ENCODE measurements at places on chromosomes 1 and 21. TPM values are rescaled to one million over a fixed set of nuclear protein-coding genes. Genes with fewer than 3 reads are reported as not detected.

GRCh38 chr1:147683163-147683763 lies 12.9 kb upstream of the ACP6 start:
- no peak for DNase-seq

GRCh38 chr1:28258628-28259251 lies 578 bp upstream of the SESN2 start:
- DNase-seq: no peak

DNA sequence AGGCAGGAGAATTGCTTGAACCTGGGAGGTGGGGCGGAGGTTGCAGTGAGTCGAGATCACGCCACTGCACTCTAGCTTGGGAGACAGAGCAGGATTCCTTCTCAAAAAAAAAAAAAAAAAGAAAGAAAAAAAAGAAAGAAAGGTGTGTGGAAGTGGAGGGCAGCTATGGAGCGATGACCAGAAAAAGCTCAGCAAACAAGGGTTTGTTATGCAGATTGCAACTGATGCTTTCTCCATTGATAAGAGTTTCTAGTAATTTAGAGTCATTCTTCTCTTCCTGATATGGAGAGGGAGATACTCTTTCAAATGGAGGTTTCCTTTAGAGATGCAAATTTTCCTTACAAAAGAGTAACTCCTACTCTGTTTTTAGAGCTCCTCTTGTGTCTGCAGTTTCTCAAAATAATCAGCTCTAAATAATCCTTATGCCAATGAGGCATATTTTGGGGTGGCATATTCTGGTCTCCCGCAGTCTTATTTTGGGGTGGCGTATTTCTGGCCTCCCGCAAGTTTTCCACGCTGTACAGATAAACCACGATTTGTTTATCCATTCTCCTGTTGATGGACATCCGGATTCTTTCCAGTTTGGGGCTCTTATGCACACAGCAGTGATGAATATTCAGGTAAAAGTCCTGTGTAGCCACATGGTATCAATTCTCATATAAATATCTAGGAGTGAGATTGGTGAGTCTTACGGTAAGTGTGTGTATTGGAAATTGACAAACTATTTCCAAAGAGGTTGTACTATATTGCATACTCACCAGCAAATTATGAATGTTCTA lies 30.7 kb upstream of the RCC2 start:
- DNase-seq: no peak

DNA sequence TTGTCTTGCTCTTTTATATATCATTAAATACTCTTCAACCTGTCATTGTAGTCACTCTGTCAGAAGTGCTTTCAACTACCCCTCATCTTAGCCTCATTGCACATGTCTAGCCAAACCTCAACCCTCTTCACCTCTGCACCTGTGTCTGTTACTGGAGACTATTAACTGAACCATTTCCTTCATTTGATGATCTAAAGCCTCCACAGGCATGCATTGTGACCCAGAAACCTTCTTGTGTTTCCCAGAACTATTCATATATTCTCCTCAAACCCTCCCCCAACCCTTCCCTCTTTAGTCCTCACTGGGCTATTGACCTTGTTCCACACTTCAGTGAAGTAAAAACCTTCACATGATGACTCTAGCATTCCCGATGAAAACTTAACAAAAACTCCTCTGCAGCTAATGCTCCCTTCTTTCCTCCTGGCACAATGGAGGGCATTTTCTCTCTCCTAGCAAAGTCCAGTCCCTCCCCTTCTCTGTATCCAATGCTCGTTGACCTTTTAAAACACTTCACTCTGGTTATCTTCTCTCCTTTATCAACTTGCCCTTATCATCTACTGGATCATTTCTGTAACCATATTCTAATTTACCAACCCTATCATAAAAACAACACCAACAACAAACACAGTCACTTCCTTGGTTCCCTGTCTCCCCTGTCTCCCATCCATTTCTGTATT lies 86.1 kb downstream of the BACH1 start:
- DNase-seq: no peak

GRCh38 chr1:193806079-193807048 lies 620.0 kb upstream of the B3GALT2 start:
- DNase-seq: no peak

GRCh38 chr1:169288011-169288414 lies 79.6 kb downstream of the NME7 start:
- DNase-seq: peak; percentile 55

FOXD2 gene
- total RNA-seq: 0.27 TPM

DNA sequence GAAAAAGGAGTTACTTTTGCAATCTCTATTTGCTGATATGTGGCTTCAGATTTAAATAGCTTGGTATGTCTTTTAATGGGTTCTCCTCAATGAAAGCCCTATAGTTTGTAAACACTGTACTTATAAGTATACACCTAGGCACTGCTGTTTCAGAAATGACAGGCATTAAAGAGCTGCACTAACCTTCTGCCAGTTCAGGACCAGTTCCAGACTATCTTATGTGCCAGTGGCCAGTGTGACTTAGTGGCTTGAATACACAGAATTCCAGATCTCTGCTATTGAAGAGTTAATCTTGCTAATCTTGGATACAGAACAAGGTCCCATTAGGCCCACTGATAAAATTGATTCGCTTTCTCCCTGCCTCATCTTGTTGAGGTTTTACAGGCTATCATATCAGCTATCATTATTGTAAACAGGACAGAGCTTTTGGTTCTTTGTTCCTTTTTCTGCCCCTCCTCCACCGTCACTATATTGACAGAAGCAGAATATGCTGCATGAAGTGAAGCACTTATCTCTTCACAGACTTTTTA lies 337.5 kb downstream of the LRRIQ3 start:
- no peak for DNase-seq

DNA sequence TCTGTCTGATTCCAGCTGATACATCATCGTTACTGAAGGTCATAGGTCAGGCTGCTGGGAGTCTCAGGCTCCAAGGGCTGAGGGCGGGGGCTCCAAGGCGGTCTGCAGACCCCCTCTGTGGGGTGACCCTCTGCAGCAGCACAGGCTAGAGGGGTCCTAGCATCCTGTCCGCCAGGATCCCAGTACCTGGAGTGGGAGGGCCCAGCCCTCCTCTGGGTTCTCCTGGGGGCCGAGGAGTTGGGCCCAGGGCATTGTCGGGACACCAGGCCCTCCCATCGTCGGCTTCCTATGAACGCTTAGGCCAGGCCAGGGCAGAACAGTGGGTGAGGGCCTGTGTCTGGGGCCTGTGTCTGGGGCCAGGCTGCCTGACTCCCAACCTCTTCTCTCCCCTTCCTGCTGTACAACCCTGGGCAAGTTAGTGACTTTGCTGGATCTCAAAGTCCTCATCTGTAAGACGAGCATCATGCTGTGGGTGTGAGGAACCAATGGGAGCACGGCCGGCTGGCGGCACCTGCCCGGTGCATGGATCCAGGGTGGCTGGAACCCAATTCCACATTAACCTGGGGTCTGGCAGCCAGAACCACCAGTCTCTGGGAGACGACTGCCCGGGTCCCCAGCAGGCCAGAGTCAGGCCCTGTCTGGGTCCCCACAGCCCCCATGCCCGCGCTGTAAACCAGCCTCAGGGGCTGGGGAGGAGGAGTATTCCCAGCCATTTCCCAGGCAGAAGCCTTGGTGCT lies 56.2 kb upstream of the COL18A1 start:
- no peak for DNase-seq

DNA sequence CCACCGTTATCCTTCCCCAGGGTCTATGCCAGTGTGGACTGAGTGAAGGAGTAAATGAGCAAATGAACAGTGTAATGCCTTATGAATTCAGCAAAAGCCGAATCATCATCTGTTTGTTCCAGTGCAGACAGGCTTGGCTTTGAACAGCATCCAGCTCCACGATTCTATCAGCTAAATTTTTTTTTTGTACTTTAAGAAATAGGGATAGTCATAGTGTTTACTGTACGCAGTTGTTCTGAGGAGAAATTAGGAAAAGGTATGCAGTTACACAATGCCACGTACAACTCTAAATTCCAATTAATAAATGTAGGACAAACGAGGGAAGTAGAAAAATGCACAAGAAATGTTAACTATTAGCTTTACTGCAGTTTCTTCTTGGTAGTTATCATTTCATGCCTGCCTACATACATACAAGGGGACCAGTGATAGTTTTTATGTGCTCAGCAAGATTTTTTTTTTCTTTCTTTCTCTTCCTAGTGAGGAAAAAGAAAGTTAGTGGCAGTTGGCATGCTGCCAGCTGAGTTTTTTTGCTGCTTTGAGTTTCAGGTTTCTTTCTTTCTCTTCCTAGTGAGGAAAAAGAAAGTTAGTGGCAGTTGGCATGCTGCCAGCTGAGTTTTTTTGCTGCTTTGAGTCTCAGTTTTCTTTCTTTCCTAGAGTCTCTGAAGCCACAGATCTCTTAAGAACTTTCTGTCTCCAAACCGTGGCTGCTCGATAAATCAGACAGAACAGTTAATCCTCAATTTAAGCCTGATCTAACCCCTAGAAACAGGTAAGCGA lies at the start of gene IFI44L:
Gene IFI44L (plus strand): TSS at position 646 of the 777 bp plus-strand sequence. CDS start 7,468 bp downstream, outside the sequence.
- DNase-seq: peak; percentile 64

ENAH gene
- total RNA-seq: 135 TPM

DNA sequence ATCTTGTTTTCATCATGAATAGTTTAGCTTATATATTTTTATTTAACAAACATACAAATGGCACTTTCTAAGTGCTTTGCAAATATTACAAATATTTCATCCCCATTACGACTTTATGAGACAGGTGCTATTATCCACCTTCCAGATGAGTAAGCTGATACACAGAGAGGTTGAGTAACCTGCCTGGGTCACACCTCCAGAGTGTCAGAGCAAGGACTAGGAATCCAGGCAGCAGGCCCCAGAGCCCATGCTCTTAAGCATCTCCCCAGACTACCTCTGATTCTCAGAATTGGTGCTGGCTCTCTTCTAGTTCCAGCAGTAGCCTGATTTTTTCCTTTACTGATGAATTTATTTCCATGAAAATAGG lies 40.0 kb downstream of the EPHB2 start:
- DNase-seq: no peak

GRCh38 chr1:113993072-113993471 lies 13.8 kb downstream of the OLFML3 start:
- DNase-seq: no peak

GRCh38 chr1:53305650-53306049 lies 22.2 kb downstream of the LRP8 start:
- DNase-seq: no peak

FAM72C gene
- 3.9 TPM for total RNA-seq

RHOU gene
- 0.31 TPM for total RNA-seq

DNA sequence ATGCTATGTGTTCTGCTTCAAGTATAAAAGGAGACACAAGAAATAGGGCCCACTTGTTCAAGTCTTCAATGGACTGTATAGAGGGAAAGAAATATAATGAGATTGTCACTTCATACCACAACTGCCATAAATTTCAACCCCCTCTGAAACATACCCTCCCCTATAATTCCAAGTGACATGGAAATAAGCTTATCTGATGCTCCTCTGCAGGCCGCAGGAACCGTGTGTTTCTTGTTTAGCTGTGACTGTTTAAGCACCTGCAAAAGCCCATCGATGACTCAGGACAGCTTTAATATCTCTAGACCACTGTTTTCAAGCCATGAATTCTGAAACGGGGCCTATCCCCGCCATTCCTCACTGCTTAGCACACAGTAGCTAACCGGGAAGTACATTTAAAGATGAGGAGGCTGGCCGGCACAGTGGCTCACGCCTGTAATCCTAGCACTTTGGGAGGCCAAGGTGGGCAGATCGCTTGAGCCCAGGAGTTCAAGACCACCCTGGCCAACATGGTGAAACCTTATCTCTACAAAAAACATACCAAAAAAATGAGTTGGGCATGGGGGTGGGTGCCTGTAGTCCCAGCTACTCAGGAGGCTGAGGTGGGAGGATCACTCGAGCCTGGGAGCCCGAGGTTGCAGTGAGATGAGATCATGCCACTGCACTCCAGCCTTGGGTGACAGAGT lies 4.2 kb downstream of the HLCS start:
- DNase-seq: no peak

DNA sequence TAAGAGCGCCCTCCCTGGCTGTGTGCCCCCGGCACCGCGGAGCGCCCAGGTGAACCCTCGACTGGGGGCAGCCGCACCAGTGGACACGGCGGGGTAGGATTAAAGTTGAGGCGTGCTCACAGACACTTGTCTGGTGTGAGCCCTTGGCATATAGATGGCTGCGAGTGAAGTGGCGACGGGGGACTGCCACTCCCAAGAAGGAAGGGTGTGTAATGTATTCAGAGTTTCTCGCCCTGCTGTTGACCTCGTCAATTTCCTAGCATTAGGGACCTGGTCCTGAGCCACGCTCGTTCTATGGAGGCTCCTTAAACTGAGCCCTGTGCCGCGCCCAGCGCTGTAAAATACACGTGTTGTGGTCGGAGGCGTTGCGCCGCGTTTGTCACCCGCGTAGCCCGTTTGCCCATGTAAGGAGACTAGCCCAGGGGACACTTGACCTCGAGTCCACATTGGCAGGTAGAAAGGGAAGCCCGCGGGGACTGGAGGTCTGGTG lies 554 bp downstream of the EVA1C start:
- DNase-seq: no peak

PHLDA3 gene
- 107 TPM for total RNA-seq

- no peak for DNase-seq
Observed at GRCh38 chr1:3113047-3113740, 44.2 kb downstream of the PRDM16 start.

PRELP gene
- 0.59 TPM for total RNA-seq

DNA sequence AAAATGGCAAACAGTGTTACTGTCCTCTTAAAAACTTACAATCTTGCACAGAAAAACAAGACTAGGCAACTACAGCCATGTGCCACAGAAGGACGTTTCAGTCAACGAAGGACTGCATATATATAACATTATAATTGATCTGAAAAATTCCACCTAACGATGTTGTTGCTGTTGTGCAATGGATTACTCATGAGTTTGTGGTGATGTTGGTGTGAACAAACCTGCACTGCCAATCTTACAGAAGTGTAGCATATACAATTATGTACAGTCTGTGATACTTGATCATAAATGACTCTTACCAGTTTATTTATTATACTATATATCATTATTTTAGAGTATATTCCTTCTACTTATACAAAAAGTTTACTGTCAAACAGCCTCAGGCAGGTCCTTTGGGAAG lies 6.8 kb upstream of the VAMP4 start:
- DNase-seq: no peak

TCHHL1 gene
- not detected for total RNA-seq

GRCh38 chr21:41059871-41060270 lies 108.1 kb upstream of the BACE2 start:
- DNase-seq: no peak

Measured in HFFc6 (cell line).